ENCODE measurements at places on chromosomes 6 and 20.
A peak's percentile ranks its signal among the peaks of the same experiment; 100 is the strongest.

- DNase-seq = peak; percentile 8
Measured at GRCh38 chr20:57653910-57654309, 33.7 kb upstream of the ZBP1 start.

GRCh38 chr20:59737816-59738215 lies 133.5 kb downstream of the PHACTR3 start:
- DNase-seq = no peak

DNA sequence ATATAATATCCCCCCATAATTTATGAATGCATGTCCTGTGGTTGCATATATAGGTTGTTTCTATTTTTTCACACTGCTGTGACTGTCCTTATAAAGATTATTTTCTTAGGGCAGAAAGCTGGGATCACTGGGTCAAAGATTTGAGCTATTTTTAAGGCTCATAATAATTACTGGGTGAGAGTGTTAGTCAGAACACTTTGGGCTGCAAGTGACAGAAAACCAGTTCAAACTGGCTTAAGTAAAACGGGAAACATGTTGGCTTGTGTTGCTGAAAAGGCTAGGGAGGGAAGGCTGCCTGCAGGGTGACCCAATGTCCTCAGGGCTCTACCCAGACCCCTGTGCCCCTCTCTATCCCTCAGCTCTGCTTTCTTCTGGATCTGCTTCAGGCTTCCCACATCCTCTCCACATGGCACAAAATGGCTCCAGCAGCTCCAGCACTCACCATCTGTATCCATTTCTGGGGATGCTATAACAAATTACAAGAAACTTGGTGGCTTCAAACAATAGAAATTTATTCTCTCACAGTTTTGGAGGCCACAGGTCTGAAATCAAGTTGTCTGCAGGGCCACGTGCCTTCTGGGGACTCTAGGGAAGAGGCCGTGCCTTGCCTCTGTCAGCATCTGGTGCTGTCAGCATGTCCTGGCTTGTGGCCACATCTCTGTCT lies 33.1 kb upstream of the MLN start:
- no peak for DNase-seq

- DNase-seq = no peak
Measured at GRCh38 chr6:14288910-14289309, 171.3 kb downstream of the CD83 start.

- no peak for DNase-seq
Measured at GRCh38 chr6:19831358-19831757, 5.8 kb upstream of the ID4 start.

- no peak for DNase-seq
Measured at GRCh38 chr20:50427719-50428083, 82.5 kb upstream of the PTPN1 start.

DNA sequence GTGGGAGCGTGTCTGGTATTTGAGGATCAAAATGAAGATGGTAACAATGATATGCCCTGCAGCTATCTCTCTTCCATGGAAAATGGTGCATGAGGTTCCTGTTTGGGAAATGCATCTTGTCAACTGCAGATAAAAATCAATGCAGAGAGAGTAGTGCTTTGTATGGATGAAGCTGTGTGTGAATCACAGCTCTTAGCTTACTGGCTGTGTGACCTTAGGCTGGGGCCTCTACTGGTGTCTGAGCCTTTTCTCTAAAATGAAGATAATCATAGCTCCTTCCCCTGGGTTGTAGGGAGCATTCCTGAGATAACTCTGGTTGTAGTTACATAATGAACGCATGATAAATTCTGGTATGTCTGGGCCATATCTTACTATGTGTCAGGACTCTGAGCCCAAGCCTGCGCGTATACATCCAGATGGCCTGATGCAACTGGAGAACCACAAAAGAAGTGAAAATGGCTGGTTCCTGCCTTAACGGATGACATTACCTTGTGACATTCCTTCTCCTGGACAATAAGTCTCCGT lies 19.6 kb downstream of the ANGPT4 start:
- DNase-seq = no peak
